Upper lobe of right lung (tissue), 1 donor: ENCODE measurements at places on chromosomes 4 and X.

- no peak for DNase-seq
Measured at GRCh38 chrX:39642071-39642470, 455.7 kb downstream of the BCOR start.

DNA sequence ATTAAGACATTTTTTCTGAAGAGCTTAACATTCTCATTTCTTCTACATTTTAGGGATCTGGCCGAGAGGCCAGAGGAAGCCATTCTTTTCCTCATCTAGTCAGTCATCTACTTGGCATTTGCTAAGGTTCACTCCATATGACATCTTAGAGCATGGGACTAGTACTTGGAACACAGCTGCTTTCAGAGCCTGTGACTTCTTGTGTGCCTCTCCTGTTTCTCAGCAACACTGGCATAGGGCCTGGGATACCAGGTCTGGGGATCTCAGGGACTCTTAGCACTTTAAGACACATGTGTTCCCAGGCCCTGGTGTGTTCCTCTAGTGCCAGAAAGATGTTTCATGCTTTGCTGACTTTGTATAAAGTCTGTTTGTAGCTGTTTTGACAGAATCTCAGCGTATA is 7.3 kb downstream of the PLP1 start:
- no peak for DNase-seq

GRCh38 chrX:9790866-9791265 is 4.6 kb downstream of the SHROOM2 start:
- no peak for DNase-seq

DNA sequence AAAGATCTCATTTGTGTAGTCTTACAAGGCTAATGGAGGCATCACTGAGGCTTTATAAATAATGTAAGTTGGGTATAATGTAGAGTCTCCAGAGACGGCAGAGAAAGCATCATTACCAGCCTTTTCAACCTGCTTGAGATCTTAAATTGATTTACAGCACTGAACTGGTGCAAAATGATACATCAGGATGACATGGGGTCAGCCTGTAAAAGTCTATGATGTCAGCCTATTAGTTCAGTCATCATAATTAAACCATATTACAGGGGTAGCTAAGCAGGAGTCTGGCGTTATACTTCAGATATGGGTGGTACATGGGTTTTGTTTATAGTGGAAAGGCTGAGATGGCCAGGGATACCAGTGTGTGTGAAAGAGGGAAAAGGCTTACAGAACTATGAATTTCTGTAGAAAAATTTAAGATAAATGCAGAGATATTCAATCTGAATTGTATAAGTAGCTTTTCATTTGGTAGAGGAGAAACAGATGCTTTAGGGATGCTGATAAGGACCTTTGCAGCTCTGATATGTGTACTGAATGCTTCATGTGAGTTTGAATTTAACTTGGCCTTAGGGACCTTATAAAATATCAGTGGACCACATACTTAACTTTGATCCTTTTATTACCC is 2.7 kb downstream of the SMAD1 start:
- no peak for DNase-seq

GRCh38 chr4:4488405-4489404 is 53.1 kb downstream of the STX18 start:
- no peak for DNase-seq

GRCh38 chrX:74104356-74105015 is 199.5 kb upstream of the ZCCHC13 start:
- DNase-seq, result no peak

DNA sequence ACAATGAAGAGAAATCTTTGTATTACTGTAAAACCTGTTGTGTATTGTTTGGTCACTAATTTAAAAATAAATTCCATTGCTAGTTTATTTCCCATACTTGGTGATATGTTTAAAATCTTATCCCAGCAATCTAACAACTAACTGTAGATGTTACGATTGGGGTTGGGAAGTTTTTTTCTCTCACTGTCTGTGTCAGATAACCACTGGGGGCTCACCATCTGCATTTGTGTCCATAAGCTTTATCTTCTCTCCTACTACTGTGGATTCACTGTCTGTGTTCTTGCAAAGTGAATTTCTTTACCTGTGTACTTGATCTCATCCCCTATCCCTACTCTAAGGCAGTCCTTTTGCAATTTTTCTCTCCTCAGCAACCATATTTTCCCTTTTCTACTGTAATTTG is 81.3 kb downstream of the STIM2 start:
- no peak for DNase-seq

DNA sequence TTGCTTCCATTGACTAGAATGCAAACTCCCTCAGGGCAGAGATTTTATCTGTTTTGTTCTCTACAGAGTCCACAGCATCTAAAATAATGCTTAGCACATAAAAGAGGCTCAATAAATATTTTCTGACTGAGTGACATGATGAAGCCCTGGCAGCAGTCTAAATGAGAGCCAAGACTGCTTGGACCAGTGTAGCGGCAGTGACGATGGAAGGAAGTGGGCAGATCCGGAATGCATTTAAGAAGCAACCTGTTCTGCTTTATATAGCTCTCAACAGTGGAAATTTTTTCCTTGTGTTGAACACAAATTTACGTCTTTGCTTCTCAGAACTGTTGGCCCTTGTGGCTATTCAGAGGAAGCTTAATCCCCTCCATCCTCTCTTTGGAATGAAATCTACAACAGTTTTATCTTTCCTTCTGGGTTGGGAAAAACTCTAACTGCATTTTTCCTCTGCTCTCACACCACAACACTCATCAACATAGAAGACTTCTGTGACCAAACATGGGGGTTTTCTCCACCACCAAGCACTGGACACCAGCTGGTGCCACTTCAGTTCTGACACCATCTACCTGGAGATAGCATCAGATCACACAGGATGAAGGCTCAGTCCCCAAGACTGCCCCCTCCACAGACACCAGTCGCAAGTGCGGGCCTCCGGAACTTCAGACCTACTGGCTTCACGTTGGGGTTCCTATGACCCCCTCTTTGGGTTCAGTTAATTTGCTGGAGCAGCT is 7.0 kb upstream of the BEND4 start:
- no peak for DNase-seq

DNA sequence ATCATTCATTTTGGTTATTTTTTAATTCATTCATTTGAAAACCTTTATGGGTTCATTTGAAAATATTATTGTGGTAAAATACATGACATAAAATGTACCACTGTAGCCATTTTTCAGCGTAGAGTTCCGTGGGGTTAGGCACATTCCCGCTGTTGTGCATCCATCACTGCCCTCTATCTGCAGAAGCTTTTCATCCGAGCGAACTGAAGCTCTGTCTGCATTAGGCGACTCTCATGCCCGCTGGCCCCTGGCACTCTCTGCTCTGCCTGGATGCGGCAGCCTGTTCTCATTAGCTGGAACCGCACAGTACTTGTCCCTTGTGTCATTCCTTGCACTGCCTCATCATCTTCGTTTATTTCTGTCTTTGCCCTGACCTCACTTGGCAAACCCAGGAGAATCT is 17.5 kb downstream of the CFAP99 start:
- DNase-seq, result no peak

- no peak for DNase-seq
Measured at GRCh38 chr4:31390849-31391248, 670.7 kb downstream of the PCDH7 start.

DNA sequence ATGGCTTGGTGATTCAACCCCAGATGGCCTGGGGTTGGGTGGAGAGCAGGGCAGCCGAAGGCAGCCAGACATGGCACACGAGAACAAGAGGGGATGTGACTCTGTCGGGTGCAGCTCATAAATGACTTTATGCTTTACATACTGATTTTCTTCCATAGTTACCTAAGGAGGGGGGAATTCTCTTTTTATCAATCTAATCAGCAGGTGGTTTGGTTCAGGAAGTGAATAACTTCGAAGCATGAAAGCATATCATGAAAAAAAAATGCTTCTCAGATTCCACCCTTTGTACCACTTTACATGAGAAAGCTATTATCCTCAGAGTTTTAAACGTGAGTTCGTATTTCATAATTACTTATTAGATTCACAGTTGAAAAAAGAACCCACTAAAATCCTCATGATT is 908.9 kb upstream of the LCORL start:
- DNase-seq, result no peak

GRCh38 chrX:9273744-9274143 is 191.1 kb upstream of the TBL1X start:
- no peak for DNase-seq

- no peak for DNase-seq
Measured at GRCh38 chr4:67512501-67512900, 32.8 kb downstream of the CENPC start.

DNA sequence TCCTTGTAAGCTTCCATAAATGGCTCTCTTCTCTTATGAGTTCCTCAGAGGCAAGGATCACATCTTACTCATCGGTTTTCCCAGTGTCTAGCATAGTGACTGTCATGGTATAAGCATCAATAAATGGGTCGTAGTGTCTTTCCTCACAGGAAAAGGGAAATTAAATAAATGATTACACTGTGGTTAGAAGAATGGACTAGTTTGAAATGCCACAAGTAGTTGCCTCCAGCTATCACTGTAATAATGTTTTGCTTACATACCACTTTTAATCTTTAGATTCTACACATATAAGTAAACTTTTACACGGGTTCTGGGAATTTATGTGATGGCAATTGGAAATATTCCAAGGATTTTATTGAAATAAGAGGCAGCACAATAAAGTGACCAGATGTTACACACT is 152.8 kb upstream of the CXorf51A start:
- DNase-seq, result no peak

- no peak for DNase-seq
Measured at GRCh38 chrX:95382799-95383198, 1301.8 kb upstream of the DIAPH2 start.

- no peak for DNase-seq
Measured at GRCh38 chr4:145735347-145735675, 55.4 kb downstream of the C4orf51 start.

DNA sequence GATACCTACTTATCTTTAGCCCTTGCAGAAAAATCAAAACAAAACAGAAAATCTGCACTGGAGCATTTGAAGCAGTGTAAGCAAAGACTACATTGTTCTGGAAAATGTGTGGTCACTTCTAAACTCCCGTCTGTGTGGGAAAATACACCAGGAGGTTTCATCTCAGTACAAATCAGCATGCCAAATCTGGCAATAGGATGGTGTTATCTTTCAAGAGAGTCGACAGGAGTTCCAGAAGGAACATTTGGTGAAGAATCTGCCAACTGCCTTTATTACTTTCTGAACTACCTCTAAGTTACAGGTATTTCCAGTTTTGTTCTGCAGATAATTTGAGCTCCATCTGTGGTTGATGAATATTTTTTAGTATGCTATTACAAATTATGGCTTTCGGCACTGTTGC is 1348.0 kb downstream of the RAPGEF2 start:
- no peak for DNase-seq

- no peak for DNase-seq
Measured at GRCh38 chrX:38318196-38318595, 9.1 kb downstream of the RPGR start.

GRCh38 chr4:75830906-75831305 is 71.3 kb downstream of the PPEF2 start:
- DNase-seq, result no peak

DNA sequence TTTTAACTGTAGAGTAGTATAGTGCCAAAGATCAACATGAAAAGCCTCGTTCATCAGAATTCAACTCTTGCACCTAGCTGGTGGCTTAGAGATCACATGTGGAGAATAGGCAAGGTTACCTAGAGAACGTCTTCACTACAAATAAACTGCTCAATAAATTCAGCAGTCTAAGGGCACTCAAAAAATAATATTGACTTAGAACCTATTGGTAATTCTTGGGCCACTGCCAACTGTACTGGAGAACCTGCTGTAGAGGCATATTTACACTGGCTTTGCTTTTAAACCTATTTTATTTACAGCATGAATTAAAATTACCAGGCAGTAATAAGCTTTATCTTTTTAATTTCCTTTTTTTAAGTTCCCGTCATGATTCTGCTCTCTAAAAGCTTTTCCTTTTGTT is 343.7 kb downstream of the PDHA2 start:
- no peak for DNase-seq

DNA sequence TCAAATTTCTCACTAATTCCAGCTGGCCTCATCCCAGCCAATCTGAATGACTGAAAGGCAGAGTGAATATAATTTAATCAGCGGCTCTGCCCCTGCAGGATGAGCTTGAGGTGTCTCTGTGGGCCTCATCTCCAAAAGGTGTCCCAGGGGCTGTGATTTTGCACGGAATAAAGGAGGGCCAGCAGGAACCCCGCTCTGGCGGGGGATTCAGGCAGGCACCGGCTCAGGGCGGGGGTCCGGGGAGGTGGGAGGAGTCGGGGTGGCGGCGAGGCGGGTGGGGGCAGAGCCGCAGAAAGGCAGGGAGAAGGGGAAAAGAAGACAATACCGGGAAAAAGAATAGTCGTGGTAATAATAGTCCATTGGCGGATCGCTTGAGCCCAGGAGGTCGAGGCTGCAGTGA is 16.0 kb upstream of the ERCC6L start:
- DNase-seq, result no peak

DNA sequence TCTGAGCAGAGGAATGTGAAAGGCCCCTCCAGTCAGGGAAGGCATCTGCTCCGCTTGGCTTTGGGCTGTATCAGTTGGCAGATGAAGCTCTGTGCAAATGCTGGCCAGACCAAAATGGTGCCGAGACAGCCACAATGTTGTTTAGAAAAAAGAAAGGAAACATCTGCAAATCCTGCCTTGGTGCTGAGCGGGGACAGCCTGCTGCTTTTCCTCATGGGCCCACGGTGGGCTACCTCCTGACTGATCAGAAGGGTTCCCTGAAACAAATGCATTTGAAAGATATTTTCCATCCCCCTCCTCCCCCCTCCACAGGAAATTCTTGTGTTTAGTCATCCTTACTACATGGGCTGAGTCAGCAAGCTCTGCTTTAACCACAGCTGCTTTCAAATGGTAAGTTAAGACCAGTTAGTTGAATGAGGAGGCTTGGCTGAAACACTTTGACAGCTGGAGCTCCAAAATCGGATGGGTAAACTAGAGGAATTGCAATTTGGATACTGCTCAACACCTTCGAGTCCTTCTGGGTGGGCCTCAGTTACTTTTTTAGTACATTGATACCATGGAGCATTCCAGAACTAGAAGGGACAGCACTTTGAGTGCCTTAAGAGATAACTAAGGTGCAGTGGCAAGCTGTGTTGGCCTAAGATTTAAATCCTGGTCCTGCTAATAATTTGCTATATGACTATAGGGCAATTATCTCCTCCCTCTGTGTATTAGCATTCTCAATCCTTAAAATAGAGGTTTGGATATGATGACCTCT is 36.0 kb downstream of the PLAC1 start:
- DNase-seq, result no peak

GRCh38 chr4:173264684-173265185 is 69.4 kb downstream of the HMGB2 start:
- DNase-seq, result no peak

DNA sequence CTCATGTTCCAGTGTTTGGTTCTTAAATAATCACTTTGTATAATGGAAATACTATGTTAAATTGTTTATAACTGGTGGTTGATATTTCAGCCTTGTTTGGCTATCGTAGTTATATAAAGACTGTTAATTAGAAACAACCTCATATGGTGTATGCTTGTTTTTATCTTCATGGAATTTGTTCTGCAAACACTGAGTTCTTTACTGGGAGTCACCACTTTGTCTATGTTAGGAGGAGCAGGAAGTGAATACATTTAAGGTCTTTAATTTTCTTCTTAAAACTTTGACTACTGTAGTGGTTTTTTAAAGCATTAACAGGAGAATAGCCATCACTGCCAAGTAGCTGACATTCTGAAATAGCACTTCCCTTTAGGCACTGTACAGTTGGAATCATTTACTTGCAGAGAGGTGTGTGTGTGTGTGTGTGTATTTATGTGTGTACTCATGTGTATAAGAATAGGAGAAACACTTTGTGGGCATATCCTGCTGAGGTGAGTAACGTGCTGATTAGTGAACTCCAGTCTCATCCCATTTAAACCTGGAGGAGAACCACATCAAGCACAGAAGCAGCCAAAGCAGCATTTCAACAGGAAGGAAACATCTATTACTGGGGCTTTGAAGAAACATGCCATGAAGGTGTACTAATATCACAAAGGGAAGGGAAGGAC is 37.8 kb downstream of the TET2 start:
- DNase-seq, result no peak
